ENCODE measurements at places on chromosomes 12 and 14. TPM values are rescaled to one million over a fixed set of nuclear protein-coding genes. Genes with fewer than 3 reads are reported as not detected.
A peak's percentile ranks its signal among the peaks of the same experiment; 100 is the strongest.

DNAJC22 gene
- 1.8 TPM for total RNA-seq

CKB gene
- total RNA-seq, result 23.1 TPM

TDRD9 gene
- not detected for total RNA-seq

CYP46A1 gene
- 5.2 TPM for total RNA-seq

NTS gene
- total RNA-seq, result 79.2 TPM

BCAT1 gene
- 110 TPM for total RNA-seq

MAP4K5 gene
- total RNA-seq, result 99.3 TPM

C3AR1 gene
- total RNA-seq, result 0.49 TPM

PPP4R3A gene
- total RNA-seq, result 89.7 TPM

TPPP2 gene
- total RNA-seq, result 0.62 TPM

ANG gene
- total RNA-seq, result 6.5 TPM

DPF3 gene
- total RNA-seq, result 3.0 TPM

GSC gene
- total RNA-seq, result not detected

RNFT2 gene
- total RNA-seq, result 20.0 TPM

GRCh38 chr12:60333461-60333860 lies 737.6 kb downstream of the SLC16A7 start:
- DNase-seq, result no peak

DNA sequence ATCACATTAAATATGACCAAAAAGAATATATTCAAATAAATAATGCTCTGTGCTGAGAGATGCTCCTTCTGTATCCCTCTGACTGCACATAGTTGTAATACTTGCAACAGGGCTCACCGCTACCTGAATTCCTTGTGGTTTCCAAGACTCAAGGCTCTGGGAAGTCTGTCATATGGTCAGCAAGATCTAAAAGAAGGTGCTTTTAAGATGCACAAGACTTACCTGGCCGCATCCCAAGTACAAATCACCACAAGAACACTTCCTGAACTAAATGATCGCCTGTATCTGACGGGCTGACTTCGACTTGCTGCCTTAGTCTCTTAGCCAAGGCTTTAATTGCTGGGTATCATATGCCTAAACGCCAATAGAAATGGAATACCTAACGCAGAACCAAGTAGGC lies 67.2 kb downstream of the HECTD4 start:
- DNase-seq, result no peak

DNA sequence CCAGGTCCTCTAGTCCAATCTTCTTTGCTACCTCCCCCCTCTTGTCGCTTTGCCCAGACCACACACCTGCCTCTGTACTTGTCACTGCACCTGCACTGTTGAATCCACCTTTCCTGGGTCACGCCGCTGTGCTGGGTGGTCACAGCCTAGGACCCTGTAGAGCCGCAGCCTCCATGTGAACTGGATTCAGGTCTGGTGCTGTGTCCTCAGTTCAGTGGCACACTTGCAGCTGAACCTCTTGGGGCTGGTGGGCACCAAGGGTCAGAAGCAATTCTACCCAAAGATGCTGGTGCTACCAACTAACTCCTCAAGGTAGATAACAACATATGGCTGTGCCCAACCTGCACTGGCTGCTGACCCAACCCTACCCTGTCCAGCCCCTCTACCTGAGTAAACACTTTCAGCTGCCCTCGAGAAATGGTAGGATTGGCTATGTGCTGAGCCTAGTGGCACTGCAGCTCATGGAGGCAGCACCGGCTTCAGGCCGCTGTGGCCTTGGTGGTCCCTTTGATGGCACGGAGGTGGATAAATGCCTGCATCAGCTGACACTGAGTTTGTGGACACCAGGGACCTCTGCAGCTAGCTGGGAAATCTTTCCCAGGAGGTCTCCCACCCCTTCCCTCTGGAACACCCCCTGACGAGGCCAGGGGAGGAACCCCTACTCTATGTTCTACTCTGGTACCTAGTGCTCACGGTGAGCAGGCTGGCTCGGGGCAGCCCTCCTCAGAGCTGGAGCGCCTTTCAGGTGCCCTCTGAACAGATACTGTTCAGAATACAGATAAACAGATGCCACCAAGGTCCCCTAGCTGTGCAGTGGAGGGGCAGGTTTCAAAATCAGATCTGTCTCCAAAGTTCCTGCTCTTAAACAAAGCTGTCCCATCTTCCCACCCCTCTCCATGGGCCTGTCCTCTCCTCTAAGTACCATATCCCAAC lies 14.3 kb downstream of the AGAP2 start:
- no peak for DNase-seq

GRCh38 chr14:77882098-77882497 lies 82.2 kb downstream of the ADCK1 start:
- DNase-seq, result no peak

GRCh38 chr12:114917307-114917706 lies 233.3 kb upstream of the TBX3 start:
- no peak for DNase-seq

GRCh38 chr14:58082491-58083098 lies 69.4 kb downstream of the ARMH4 start:
- DNase-seq, result no peak

GRCh38 chr12:6140651-6141447 lies 16.4 kb upstream of the VWF start:
- DNase-seq, result no peak

- no peak for DNase-seq
These were observed 558.3 kb downstream of the GALC start for GRCh38 chr14:87434680-87435079.

- DNase-seq, result no peak
These were observed 10.4 kb downstream of the POLE2 start for GRCh38 chr14:49677643-49678042.

GRCh38 chr12:86122846-86123468 lies 133.2 kb downstream of the MGAT4C start:
- DNase-seq, result no peak

GRCh38 chr12:1629338-1630132 lies 504 bp downstream of the WNT5B start:
- DNase-seq, result peak; percentile 12

- DNase-seq, result no peak
These were observed 179.6 kb upstream of the NUDT4 start for GRCh38 chr12:93198086-93198485.

DNA sequence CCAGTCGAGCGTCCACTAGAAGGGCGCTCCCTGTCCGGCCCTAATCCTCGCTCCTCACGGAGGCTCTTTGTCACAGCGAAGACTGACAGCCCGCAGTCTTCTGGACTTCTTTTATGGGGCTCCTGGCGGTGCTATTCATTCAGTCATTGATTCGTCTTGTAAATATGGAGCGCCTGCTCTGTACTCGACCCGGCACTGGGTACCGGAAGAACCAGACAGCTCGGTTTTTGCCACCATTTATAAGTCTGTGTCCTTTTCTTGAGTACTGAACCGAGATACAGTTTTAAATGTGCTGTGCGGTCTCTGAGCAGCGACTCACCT lies 570 bp downstream of the DMAC2L start:
- DNase-seq, result no peak

DNA sequence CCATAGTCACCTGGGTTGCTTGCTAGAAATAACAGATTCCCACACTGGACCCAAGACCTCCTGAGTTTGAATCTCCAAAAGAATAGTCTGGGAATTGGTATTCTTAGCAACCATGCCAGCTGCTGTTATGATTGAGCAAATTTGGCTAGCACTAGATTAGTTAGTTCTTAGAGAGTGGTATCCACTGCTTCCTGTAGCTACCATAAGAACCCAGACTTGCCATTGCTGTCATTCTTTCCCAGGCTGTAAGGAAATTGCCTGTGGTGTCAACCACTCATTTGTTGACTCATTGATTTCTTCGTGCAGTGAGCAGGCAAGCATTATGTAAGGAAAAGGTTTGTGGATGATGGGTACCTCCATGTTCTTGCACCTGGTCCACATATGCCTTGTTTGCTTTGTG lies 201.8 kb upstream of the RGS6 start:
- DNase-seq, result no peak

DNA sequence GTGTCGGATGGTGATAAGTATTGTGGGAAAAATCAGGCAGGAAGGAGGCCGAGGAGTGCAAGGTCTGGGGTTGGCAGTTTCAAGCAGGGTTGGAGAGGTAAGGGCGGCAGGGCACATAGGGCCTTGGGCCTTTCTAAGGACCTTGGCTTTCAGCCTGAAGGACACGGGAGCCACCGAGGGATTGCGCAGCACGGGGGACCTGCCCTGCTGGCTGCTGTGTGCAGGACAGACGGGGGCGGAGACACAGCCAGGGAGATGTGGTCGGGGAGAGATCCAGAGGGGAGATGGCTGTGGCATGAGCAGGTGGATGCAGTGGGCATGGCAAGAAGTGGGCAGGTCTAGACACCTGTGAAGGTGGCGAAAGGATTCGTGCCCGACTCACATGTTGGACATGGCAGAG lies 14.7 kb downstream of the OTUB2 start:
- no peak for DNase-seq

GRCh38 chr14:22846811-22847307 lies 10.5 kb downstream of the MMP14 start:
- no peak for DNase-seq

- DNase-seq, result peak; percentile 73
These were observed 21.3 kb upstream of the CD27 start for GRCh38 chr12:6423267-6424007.

DNA sequence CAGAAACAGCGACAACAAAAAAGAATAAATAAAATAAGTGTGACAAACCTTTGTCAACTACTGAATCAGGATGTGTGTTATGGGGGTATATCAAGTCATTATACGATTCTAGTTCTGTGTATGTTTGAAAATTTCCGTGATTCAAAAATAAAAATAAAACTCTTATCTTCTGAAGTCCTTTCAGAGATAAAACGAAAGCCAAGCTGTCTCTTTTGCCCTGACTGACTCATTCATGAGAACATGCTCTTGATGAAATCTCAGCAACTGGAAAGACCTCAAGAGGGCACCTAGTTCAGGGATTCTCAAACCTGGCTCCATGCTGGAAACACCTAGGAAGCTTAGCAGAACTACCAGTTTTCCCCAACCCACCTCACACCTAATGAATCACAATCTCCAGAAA lies 9.2 kb downstream of the FOXN3 start:
- DNase-seq, result no peak

DNA sequence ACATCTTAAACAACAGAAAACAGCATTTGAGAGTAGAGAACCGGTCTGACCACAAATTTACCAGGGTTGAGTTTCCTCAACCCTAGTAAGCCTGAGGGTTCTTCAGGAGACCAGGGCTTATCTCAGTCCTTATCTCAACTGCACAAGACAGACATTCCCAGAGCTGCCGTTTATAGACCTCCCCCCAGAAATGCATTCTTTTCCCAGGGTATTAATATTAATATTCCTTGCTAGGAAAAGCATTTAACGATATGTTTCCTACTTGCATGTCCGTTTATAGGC lies 12.3 kb downstream of the TMEM117 start:
- no peak for DNase-seq

GRCh38 chr12:30153981-30154380 lies 370.2 kb upstream of the TMTC1 start:
- no peak for DNase-seq

- no peak for DNase-seq
These were observed 171.4 kb downstream of the PHETA1 start for GRCh38 chr12:111197376-111197944.

- no peak for DNase-seq
These were observed 22.5 kb downstream of the SDS start for GRCh38 chr12:113381220-113381619.

DNA sequence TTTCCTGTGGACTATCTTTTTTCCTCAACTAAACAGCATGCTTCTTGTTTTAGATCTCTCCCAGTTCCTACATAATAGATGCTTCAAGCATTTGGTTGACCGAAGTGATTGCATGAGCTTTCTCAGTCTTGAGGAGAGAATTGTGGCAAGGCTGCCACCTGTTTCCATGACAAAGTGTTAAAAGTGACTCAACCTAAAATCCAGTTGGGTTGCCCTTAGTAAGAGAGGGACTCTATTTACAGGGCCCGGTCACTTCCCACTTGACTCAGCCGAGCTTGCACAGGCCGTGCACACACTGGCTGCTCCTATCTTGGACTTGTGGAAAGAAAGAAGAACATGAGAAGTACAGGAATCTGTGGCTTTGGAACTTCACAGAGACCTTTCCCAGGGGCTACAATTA lies 2.1 kb upstream of the B4GALNT3 start:
- DNase-seq, result no peak

- DNase-seq, result no peak
These were observed 27.7 kb upstream of the TMED10 start for GRCh38 chr14:75204116-75204515.

- DNase-seq, result no peak
These were observed 455.3 kb downstream of the MDGA2 start for GRCh38 chr14:47220096-47220495.

- no peak for DNase-seq
These were observed 474 bp upstream of the CIT start for GRCh38 chr12:119877639-119877948.

- DNase-seq, result no peak
These were observed 68.7 kb downstream of the NIN start for GRCh38 chr14:50762001-50762930.

GRCh38 chr12:66092559-66093269 lies 37.8 kb downstream of the LLPH start:
- no peak for DNase-seq

- no peak for DNase-seq
These were observed 14.6 kb downstream of the SLC38A4 start for GRCh38 chr12:46811185-46811584.

GRCh38 chr14:96416292-96416691 lies 24.4 kb downstream of the AK7 start:
- DNase-seq, result no peak

DNA sequence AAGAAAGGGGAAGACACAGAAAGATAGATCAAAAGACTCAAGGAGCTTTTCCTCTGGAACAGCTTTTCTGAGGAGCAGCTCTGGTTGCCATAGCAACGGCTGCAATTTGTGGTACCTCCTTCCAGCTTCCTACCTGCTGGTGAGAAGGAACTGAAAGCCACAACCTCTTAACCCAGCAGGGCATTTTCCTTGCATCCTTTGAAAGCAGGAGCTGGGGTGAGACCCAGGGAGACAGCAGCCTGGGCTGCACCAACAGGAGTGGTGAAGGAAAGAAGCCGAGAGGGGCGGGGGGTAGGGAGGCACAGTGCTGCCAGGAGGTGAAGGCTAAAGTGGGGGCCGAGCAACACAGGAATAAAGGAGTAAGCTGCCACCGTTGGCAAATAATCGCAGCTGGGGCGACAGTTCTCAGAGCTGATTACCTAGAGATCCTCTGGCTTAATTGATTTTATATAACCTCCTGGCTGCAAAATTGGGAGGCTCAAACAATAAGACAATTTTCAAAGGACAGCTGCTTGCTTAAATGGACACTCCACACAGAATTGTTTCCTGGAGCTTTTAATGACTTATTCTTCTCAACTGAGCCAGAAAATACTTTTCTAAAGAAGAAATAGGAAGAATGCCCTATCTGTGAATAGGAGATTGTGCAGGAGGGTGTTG lies 129.4 kb downstream of the RPAP3 start:
- DNase-seq, result no peak

DNA sequence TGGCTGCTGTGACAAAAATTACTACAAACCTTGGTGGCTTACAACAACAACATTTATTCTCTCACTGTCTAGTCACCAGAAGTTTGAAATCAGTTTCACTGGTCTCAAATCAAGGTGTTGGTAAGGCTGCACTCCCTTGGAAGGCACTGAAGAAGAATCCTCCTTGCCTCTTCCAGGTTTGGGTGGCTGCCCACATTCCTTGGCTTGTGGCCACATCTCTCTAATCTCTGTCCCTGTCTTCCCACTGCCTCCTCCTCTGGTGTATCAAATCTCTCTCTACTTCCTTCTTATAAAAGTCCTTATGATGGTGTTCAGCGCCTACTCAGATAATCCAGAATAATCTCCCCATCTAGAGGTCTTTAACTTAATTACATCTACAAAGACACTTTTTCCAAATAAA lies 31.0 kb downstream of the PLCZ1 start:
- DNase-seq, result no peak

GRCh38 chr14:35331605-35332516 lies 39.7 kb downstream of the PSMA6 start:
- no peak for DNase-seq
